H9 (cell line): ENCODE measurements at places on chromosomes 7 and 10.

DNA sequence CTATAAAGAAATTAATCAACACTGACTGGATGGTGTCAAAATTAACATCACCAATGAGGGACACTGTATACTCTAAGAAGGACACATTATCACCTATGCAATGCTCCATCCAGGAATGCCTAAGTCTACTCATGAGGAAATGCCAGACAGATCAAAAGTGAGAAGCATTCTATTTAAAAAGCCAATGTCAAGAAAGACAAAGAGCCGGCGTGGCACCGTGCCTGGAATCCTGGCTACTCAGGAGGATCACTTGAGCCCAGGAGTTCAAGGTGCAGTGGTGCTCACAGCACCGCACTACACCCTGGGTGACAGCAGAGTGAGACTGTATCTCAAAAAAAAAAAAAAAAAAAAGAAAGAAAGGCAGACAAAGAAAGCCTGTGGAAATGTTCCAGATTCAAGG is 45.5 kb upstream of the ANAPC16 start:
- no peaks in the 10 kb centered on the region for H3K4me1 ChIP-seq
- no peak overlapping the region for H3K27ac ChIP-seq
- no peak for DNase-seq

DNA sequence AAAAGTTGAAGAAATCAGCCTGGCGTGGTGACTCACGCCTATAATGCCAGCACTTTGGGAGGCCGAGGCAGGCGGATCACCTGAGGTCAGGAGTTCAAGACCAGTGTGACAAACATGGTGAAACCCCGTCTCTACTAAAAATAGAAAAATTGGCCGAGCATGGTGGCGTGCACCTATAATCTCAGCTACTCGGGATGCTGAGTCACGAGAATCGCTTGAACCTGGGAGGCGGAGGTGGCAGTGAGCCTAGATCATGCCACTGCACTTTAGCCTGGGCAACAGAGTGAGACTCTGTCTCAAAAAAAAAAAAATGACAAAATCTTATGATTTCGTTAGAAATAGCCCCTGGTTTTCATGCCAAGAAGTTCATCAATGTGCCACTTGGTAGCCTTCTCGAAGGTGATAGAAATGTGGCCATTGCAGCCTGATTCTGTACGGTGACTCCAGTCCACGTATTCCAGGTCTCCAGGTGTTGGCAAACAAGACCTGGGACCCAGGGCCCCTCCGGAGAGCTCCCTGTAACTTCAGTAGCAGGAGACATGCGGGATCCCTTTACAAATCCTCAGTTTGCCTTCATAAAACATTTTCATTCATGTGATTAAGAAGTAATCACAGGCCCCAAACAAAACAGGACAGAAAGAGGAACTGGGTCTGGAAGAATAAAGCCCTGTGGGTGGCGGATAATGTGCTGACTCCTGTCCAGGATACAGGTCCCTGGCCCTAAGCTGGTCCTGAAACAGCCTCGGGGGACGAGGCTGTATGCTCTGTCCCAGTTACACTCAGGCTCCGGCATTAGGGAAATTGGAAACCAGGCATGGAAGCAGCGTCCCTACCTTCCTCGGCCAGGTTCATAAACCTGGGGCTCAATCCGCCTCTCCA is 207.3 kb upstream of the SH2B2 start:
- H3K4me3 ChIP-seq = no peak overlapping the region
- H3K36me3 ChIP-seq = peaks cover 33% of the 10 kb centered on the region
- no peak for DNase-seq
- no peaks in the 10 kb centered on the region; the same call in 1 of the 2 replicates for H3K4me1 ChIP-seq
- H3K27ac ChIP-seq = no peak overlapping the region
- H3K27me3 ChIP-seq = no peaks in the 10 kb centered on the region

GRCh38 chr10:122057841-122058413 is 69.0 kb downstream of the TACC2 start:
- H3K27ac ChIP-seq = no peak overlapping the region
- no peaks in the 10 kb centered on the region for H3K27me3 ChIP-seq
- no peak for DNase-seq
- H3K36me3 ChIP-seq = no peaks in the 10 kb centered on the region
- H3K4me1 ChIP-seq = peaks cover 1% of the 10 kb centered on the region; the same call in 1 of the 2 replicates

DNA sequence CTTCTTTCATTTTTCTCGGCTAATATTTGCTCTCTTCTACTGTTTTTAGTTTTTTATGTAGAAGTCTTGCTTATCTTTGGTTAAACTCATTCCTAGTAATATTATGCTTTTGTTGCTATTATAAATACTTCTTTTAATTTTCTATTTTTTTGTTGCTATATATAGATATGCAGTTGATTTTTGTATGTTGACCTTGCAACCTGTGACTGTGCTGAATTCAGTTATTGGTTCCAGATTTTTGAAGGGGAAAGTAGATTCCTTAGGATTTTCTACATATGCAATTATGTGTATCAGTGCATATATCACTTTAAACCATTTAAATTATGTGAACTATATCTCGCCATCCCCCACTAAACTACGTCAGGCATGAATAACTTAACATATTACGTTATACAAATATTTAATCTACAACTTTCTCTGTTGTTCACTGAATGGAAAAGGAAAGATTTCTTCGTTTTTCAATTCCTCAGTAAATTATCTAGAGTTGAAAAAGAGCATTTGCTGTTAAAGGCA is 71.5 kb downstream of the IDE start:
- no peak for DNase-seq
- H3K36me3 ChIP-seq = peaks cover 6% of the 10 kb centered on the region; the same call in 2 of the 3 replicates
- H3K4me1 ChIP-seq = no peaks in the 10 kb centered on the region
- H3K4me3 ChIP-seq = no peak overlapping the region
- H3K27ac ChIP-seq = no peak overlapping the region

DNA sequence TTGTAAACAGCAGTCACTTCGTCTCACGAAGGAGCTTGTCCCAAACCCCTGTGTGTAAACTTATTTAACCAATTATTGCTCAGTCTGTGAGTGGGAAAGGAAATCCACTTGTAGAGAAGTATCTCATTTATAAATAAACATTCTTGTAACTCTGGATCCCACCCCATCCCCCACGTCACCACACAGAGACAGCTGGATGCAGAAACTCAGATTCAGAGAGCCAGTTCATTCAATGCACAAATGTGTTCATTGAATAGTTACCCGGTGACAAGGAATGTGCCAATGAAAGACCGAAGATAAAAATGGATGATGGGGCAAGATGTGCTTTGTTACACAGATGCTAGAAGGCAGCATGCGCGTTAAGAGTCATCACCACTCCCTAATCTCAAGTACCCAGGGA is 8.3 kb upstream of the OCM start:
- no peak for DNase-seq
- H3K27me3 ChIP-seq = no peaks in the 10 kb centered on the region
- no peak overlapping the region for H3K27ac ChIP-seq
- no peaks in the 10 kb centered on the region for H3K4me1 ChIP-seq
- H3K36me3 ChIP-seq = no peaks in the 10 kb centered on the region

DNA sequence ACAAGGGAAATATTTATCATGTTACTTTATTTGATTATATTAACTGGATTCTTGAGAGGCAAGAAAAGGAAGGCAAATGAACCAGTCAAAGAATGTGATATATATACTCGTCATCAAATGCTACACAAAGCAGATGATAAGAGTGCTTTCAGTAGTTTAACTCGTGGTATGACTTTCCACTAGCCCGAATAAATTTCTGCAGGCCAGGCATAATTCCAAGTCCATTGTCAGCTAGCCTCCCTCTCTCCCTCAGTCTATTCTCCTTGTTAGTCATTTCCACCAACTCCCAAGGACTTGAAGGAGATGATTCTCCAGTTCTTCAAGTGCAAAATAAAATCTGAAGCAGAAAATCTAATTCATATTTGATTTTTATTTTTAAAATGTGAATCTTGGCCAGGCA is 190.5 kb downstream of the GLI3 start:
- H3K36me3 ChIP-seq = peaks cover 15% of the 10 kb centered on the region
- no peak overlapping the region for H3K4me3 ChIP-seq
- no peak for DNase-seq
- no peaks in the 10 kb centered on the region; the same call in 1 of the 2 replicates for H3K27me3 ChIP-seq

- no peak overlapping the region for H3K4me3 ChIP-seq
- H3K27me3 ChIP-seq = no peaks in the 10 kb centered on the region
- no peaks in the 10 kb centered on the region for H3K4me1 ChIP-seq
- H3K36me3 ChIP-seq = peaks cover 8% of the 10 kb centered on the region
- H3K27ac ChIP-seq = no peak overlapping the region
These were observed 21.3 kb downstream of the CYP2W1 start for GRCh38 chr7:1004018-1004852.

DNA sequence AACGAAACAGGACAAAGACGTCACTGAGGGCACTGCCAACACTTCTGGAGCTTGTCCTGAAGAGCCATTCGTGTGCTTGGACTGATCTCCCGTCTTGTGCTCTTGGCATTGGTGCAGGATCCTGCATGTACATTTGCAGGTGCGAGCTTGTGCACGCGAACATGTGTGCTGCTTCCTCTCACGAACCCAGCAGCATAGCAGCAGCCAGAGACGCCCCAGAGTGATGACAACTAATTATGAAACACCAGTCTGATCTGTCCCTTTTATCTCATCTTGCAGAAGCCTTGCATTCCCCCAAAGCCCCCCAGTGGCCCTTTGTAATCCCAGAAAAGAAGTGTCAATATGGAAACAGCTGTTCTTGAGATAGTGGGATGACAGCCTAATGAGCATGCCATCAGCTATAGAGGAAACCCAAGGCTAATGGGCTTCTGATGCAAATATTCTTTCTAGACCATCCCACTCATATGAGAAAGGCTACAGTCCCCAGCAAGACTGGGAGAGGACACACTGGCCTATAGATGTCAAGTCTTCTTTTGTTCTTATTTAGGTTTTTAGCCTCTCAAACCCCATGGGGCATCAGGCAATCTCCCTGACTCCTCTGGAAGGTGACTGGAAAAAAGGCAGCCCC is 310.6 kb downstream of the FRMD4A start:
- H3K4me3 ChIP-seq = no peak overlapping the region
- DNase-seq = no peak
- H3K36me3 ChIP-seq = peaks cover 7% of the 10 kb centered on the region; the same call in 1 of the 2 replicates
- H3K4me1 ChIP-seq = no peaks in the 10 kb centered on the region

DNA sequence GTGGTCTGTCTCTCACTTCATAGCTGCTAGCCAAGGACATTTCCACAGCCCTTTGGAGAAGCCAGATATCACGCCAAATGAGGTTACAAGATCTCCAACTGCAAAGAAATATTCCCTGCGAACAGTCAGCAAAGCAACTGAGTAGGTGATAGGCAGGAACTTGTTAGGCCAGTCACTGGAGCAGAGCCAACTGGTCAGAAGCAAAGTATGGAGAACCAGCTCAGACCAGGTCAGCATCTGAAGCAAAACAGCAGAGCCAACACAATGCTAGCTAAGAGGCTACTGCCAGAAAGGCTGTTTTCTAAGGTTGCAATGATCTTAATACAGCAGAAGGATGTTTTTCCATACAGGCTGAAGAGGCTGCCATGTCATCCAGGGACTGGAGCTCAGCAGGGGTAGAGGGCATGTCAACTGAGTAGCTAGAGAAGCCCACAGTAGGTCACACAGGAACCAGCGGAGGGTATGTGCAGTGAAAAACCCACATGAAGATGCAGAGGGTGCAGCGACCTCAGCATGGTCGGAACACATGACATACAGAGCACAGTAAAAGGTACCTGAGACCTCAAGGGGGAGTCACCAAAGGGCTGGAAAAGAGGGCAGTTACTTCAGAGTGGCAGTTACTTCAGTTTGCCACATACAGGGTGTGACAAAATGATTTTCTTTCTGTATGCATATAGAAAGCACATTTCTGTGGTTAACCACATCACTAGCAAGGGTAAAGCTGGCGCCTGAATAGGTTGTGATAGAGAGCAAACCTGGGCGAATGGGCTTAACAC is 8.9 kb downstream of the SEC31B start:
- H3K4me3 ChIP-seq = no peak overlapping the region
- H3K36me3 ChIP-seq = no peaks in the 10 kb centered on the region; the same call in 1 of the 2 replicates
- no peaks in the 10 kb centered on the region for H3K27me3 ChIP-seq
- no peak overlapping the region for H3K27ac ChIP-seq
- H3K4me1 ChIP-seq = no peaks in the 10 kb centered on the region

DNA sequence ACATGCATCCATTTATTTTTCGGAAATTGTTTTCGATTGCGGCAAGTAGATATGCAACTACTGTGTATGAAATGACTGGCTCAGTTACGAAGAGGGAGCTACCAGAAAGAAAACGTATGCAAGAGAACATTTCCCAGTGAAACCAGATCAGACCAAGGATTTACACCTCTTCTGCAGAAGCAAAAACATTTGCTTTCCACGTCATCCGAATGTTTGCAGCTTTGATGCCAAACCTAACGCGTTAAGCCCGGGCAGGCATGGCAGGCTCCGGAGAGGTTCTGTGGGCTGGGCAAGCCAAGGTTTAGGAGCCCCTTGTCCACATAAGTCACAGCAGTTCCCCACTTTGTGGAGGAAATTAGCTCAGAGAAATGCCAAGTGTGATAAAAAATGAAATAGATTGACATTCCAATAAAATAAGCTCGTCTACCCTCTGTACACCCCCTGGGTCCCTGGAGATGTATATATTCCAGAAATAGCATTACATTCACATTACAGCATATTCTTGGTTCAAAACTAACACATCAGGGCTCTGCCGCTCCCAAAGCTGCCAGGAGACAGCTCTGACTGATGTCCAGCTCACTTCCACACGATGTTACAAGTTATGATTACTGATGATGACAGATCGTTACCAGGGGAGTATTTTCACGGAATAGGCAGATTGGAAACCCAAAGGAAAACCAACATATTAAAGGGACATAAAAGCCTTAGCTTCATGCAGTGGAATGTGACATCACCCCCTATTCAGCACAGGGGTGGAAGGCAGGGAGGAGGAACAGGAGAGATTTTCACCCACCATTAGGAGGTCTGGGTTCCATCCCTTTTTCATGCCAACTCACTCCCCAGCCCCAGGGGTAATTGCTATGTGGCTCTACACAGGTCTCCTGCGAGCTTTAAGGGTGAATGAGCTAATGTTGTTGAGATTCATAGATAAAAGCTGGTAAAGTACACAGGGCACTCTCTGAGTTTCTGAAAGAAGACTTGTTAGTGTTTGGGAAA is 81.5 kb downstream of the LYZL1 start:
- no peaks in the 10 kb centered on the region for H3K27me3 ChIP-seq
- H3K4me1 ChIP-seq = no peaks in the 10 kb centered on the region
- DNase-seq = no peak
- no peak overlapping the region for H3K27ac ChIP-seq
- H3K4me3 ChIP-seq = no peak overlapping the region
- peaks cover 5% of the 10 kb centered on the region for H3K36me3 ChIP-seq

DNA sequence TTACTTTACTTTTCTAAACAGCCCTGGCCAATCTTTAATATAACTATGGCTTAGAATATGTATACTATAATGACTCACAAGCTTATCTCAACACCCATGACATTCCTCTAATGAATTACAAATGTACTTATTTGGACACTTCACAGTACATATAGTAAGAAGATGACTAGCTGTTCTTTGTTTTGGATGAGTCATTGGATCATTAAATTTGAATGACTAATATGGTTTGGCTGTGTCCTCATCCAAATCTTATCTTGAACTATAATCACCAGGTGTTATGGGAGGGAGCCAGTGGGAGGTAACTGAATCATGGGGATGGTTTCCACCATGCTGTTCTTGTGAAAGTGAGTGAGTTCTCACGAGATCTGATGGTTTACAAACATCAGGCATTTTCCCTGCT is 807.5 kb upstream of the SORCS1 start:
- H3K4me3 ChIP-seq = no peak overlapping the region
- H3K27me3 ChIP-seq = no peaks in the 10 kb centered on the region
- no peak for DNase-seq
- no peak overlapping the region for H3K27ac ChIP-seq
- H3K36me3 ChIP-seq = peaks cover 7% of the 10 kb centered on the region; the same call in 2 of the 3 replicates
